Inflammatory macrophage treated with lipopolysaccharide for 4 hours (primary cell): ENCODE measurements at places on chromosomes 4 and X.

DNA sequence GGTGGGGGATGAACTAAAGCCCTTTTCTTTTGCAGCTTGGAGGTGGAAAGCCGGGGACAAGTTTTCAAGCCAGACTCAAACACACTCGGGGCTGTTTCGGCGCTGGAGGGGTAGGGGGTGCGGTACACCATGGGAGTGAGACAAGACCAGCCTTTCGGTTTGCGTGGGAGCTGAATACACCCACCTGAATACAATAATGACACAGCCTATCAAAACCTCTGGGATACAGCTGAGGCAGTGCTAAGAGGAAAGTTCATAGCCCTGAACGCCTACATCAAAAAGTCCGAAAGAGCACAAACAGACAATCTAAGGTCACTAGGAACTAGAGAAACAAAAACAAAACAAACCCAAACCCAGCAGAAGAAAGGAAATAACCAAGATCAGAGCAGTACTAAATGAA lies 163.3 kb downstream of the ATRX start:
- no peak for DNase-seq

- no peak for DNase-seq
These were observed 180.5 kb upstream of the RBPJ start for GRCh38 chr4:26140150-26140898.

DNA sequence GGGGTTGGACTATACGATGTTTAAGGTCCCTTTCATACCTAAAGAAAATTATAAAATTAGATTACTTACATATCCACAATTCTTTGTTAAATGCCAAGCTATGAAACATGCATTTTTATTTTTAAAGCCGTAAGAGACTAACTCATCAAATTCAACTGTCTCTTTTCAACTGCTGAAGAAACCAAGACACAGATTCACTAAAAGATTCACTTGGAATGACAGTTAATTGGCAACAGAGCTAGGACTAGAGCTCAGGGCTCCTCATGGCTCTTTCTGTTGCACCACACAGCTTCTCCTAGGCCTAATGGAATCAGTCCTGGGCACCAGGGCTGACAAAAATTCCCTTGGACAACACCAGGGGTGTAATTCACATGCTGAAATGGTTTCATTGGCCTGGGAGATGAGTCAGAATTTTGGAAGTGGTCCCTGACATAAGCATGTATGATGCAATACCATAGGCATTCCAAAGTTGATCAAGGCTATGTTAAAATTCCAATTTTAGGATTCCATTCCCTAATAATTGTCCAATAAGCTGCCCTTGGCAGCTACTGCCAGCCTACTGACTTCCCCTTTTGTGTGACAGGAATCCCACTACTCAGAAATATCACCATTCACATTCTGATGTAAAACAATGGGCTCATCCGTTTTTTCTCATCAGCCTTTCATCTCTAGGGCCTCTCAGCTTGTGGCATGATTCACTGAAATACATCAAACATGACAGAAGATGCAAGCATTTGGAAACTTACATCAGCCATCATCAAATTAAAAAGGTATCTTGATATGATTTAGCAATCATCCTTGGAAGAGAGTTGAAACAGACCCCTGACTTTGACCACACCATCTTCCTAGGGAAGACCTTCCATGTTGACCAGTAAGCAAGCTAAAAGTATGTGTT lies 54.2 kb downstream of the PLAC1 start:
- peak; percentile 28 for DNase-seq

- no peak for DNase-seq
These were observed 5.8 kb downstream of the LRPAP1 start for GRCh38 chr4:3526456-3526855.

DNA sequence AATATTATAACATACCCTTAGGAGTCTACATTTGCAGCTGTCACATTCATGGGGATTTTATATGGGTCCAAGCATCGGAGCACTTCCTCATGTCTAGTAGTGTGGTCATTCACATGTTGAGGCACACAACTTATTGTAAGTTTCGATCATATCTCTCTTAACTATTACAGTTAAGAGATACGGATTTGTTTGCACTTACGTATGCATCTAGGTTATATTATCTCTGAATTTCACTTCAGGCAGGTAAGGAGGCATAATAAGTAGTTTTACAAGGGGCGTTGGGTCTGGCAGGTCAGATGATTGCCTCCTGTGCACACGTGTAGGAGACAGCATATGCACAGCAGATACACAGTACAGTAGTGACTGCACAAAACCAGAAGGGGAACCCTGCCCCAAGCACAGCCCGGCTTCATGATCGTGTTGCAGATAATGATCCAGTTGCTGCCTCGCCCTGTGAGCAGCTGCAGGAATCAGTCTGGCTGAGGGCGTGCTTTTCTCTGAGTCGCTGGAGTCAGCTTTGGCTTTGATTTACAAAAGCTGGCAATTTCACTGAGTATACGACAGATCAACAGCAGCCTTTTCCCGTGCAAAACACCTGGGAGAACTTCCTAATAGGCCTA lies 302.9 kb upstream of the GATB start:
- no peak for DNase-seq
